Iris pigment epithelial cell (primary cell): ENCODE measurements at places on chromosomes 1 and 21.

DNA sequence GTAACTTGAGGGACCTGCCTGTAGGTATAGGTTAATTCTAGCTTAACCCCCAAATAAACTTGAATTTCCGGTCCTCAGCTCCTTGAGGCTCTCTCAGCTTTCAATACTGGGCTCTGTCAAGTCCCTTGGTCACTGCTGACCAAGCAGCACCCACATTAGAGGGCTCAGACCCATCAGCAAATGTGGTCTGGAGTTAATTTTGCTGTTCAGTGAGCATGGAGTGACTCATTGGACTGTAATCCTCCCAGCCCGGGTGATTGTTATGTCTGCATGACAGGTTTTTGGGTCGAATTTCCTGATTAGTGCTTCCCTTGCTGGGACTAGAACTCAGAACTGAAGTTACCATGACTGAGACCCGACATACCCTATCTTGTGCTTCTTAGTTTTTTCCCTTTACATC is 130.6 kb downstream of the URB2 start:
- peak; percentile 81 for DNase-seq

- no peak for DNase-seq
These were observed 280.3 kb upstream of the FMN2 start for GRCh38 chr1:239811211-239811885.

DNA sequence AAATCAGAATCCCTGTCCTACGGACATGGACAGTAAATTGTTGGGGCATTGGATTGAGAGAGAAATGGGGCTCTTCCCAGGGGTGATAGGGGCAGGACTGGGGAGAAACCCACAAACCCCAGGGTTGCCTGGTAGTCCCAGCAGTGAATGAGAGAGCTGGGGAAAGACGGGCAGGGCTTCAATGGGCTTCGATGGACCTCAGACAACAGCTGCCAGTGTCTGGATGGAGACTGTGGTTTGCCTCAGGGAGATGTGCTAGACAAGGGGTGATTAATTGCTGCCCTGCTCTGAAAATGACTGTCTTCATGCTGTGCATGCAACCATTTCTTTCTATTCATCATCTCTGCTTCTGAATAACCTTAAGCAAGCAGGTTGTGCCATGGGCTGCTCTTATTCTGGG is 7.4 kb downstream of the GPR25 start:
- DNase-seq = no peak

GRCh38 chr1:180173952-180174351 is 19.3 kb downstream of the QSOX1 start:
- DNase-seq = no peak

- DNase-seq = no peak
These were observed 42.7 kb downstream of the ZSCAN20 start for GRCh38 chr1:33515112-33515511.

DNA sequence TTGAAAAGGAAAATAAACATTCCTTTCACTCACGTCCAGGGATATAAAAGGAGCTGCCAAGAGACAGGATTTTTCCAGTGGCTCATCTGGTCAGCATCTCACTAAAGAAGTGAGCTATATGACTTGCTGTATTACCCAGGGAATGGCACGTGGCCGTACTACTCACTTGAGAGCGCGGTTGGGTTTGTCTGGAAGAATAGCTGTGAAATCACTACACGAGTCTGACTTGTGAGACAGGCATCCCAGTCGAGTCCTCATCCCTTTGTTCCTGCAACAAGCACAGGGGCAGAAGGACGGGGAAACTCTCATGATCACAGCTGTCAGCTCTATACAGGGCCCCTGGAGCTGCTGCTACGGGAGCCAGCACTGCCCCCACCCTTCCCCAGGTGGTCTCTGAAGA is 17.7 kb downstream of the RGS8 start:
- DNase-seq = no peak

GRCh38 chr1:57959531-57960241 is 535.8 kb upstream of the DAB1 start:
- no peak for DNase-seq

DNA sequence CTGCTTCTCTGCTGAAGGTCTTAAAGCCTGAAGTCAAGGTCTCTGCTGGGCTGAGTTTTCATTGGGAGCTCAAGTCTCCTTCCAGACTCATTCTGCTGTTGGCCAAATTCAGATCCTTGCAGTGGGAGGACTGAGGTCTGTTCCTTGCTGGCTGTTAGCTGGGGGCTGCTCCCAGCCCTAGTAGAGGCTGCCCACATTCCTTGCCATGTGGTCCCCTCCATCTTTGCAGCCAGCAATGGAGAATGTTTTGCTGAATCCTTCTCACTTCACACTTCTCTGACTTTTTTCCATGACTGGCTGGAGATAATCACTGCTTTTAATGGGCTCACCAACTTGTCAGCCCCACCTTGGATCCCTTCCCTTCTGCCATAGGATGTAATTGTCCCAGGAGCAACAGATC is 33.2 kb downstream of the UBASH3A start:
- DNase-seq = no peak

GRCh38 chr1:234851450-234852438 is 241.8 kb upstream of the IRF2BP2 start:
- no peak for DNase-seq
